ENCODE measurements at places on chromosomes 6 and 20. TPM values are rescaled to one million over a fixed set of nuclear protein-coding genes. Genes with fewer than 3 reads are reported as not detected.

TENT5A gene
- 0.41 TPM for total RNA-seq

CTCFL gene
- not detected for total RNA-seq

NNAT gene
- 0.66 TPM for total RNA-seq

GRCh38 chr6:75250552-75250951, 7.0 kb upstream of the COX7A2 start:
- peak; percentile 54 for ATAC-seq

- peak; percentile 10 for ATAC-seq
Measured at GRCh38 chr6:149474108-149474935, 10.5 kb downstream of the ZC3H12D start.

DNA sequence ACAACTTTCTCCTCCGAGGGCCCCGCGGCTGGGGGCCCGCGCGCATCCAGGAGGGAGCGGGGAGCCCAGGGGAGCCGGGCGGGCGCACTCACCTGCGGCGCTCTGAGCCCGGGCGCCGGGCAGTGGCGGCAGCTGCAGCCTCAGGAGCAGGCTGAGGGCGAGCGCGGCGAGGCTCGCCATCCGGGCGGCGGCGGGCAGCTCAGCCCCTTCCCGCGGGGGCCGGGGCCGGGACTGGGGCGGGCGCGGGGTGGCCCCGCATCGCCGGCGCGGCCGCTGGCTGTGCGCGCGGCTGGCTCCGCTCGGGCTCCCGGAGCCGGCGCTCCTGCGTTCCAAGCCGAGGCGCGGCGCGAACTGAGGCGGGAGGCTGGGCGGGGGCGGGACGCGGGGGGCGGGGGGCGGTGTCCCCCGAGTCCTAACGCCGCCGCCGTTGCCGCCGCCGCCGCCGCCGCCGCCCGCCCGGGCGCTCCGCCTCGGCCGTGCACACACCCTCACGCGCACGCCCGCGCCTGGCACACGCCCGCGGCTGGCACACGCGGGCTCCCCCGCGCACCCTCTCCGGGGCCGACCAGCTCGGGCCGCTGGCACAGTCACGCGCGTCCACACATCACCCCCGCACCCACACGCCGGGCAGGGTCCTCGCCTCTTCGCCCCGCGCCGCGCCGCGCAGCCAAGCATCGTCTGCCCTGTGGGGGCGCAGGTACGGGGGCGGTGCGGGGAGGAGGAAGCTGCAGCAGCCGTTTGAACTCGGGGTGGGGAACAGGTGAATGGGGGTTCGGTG, at the start of gene PTPRT:
PTPRT (minus strand) TSS at position 353 of the 778 bp plus-strand sequence; CDS start at position 180, 173 bp downstream.
- ATAC-seq: no peak

Data from activated T-helper 17 cell treated with anti-CD3 and anti-CD28 coated beads, Interleukin-2, amount 50 U/mL, for 72 hours (primary cell).